NCI-H2171 treated with DMSO at 0.1 percent for 48 hours (cell line): ENCODE measurements at places on chromosomes 2 and 18.
A peak's percentile ranks its signal among the peaks of the same experiment; 100 is the strongest.

DNA sequence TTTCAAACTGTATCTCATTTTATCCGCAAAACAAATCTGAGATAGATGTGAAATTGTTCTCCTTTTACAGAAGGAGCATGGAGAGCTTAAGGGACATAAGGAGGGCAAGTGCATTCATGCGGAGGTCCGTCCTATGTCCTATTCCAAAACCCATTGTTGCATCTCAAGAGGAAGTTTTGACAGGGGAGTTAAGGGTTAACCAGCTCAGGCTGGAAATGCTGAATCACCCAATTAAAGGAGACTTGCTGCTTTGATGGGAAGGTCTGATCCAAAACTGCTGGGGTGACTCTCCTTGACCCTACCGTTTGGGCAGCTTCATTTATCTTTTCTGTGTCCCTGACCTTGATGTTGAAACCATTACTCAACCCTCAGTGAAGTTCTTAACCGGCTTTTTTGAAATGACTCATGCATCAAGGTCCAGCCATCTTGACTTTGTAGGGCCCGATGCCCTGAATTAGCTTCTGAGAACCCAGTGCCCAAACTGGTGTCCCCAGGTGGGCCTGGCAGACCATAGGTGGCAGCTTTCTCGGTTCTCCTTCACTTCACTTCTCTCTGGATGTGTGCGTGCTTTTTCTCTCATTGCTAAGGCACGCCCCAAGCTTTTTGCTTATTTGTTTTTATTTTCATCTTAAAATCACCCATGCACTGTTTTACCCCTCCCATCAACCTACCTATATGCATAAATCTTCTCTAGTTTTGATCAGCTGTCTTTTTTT, 15.9 kb upstream of the TXNDC2 start:
- no peak for DNase-seq

DNA sequence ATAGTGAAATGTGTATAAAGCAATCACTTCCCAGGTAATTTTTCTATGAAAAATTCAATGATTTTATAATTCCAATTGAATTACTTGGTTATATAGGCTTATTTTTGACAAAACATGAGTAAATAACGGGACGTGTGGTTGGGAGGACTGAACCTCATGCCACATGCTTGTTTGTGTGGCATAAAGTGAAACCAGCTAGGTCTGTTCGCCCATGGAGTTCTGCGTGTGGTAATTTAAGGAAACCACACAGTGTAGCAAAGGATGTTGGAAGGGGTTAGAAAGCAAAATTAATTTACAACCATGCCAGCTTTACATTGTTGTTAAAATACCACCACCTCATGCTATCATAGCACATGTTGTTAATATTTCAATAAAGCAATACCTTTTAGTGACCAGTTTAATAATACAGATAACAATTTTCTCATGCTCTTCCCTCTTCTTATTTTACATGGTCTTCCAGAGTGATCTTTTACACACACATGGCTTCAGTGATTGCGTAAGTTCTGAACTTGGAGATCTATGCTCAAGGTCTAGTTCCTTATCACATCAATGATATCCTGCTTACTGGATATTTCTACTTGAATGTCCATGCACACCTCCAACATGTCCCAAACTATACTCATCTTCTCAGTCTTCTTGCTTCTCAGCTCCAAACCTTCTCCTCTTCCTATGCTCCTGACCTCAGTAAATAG, 156.4 kb upstream of the ITGA4 start:
- no peak for DNase-seq

- no peak for DNase-seq
Measured at GRCh38 chr2:28480403-28481049, 15.3 kb upstream of the PLB1 start.

DNA sequence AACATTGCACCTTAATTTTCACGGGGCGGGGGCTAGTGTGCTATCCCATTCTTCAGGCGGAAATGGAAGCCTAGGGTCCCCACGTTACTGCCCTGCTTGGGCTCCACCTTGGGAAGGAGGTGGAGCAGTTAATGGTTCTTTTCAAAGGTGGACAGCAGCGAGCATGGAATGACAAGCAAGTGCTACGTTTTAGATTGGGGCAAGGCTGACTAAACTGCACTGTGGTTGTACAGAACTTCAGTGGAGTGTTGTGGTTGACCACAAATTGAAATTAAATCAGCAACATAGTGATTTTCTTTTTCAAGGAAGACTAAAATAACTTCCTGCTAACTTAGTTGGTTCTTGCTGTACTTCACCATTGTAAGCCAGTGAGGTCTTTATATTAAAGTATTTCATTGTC, 47.0 kb downstream of the CHRNA1 start:
- DNase-seq = no peak

DNA sequence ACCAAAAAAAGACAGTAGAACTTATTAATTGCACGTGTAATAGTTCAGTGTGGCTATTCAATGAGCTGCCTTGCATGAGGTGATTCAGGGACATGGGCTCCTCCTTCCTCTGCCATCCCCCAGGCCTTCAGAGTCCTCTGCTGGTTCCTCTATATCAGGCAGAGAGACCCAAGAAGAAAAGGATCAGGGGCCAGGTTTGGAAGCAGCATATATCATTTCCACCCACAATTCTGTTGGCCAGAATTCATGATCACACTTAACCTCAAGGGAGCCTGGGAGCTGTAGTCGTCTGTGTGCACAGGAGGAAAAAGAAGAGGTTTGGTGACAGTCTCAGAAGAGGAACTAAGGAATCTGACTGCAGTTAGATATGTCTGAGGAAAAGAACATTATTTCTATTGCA, 114.0 kb upstream of the GLS start:
- peak; percentile 21 for DNase-seq

- peak; percentile 57 for DNase-seq
Measured at GRCh38 chr2:120343433-120344105, 2.4 kb upstream of the INHBB start.

DNA sequence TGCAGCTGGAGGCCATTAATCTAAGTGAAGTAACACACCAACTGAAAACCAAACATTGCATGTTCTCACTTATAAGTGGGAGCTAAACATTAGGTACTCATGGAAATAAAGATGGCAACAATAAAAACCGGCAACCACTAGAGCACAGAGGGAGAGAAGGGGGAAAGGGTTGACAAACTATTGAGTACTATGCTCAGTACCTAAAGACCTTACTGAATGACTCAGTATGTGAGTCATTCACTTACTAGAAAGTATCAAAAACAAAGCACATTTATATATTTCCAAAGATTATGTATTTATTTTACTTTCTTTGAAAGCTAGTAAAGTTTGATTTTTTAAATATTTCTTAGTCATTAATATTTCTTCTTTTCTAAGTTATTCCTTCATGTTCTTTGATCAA, 48.9 kb downstream of the ZNF385B start:
- DNase-seq = no peak

GRCh38 chr2:241193271-241193670, 4.8 kb downstream of the ANO7 start:
- DNase-seq = no peak

GRCh38 chr2:3481736-3482362, 37.5 kb downstream of the ADI1 start:
- DNase-seq = no peak

- DNase-seq = peak; percentile 74
Measured at GRCh38 chr2:119179202-119179601, 20.7 kb upstream of the C1QL2 start.
